Esophagus squamous epithelium (tissue), 5 donors: ENCODE measurements at places on chromosomes 7 and 10.

DNA sequence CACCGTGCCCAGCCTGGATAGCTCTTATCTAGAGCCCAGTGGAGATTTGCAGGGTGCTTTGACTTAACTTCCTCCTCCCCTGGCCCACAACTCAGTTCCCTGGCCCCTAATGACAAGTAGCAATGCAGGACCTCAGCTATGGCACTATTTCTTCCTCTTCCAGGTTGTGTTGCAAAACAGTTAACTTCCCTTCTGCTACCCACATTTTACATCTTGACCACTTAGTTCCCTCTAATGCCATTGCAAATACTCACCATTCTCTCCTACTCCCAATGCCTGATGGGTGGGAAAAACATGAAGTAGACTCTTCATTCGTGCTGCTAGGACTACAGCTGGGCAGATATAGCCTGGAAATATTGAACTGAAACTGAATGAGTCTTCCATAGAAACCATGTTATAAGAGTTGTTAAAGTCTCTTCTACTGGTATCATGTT lies 39.1 kb upstream of the FGL2 start:
- no peak for DNase-seq

- no peak for DNase-seq
Observed at GRCh38 chr10:21689881-21690280, 155.8 kb downstream of the MLLT10 start.

- no peak for DNase-seq
Observed at GRCh38 chr10:104349623-104350126, 4.0 kb upstream of the CFAP58 start.

DNA sequence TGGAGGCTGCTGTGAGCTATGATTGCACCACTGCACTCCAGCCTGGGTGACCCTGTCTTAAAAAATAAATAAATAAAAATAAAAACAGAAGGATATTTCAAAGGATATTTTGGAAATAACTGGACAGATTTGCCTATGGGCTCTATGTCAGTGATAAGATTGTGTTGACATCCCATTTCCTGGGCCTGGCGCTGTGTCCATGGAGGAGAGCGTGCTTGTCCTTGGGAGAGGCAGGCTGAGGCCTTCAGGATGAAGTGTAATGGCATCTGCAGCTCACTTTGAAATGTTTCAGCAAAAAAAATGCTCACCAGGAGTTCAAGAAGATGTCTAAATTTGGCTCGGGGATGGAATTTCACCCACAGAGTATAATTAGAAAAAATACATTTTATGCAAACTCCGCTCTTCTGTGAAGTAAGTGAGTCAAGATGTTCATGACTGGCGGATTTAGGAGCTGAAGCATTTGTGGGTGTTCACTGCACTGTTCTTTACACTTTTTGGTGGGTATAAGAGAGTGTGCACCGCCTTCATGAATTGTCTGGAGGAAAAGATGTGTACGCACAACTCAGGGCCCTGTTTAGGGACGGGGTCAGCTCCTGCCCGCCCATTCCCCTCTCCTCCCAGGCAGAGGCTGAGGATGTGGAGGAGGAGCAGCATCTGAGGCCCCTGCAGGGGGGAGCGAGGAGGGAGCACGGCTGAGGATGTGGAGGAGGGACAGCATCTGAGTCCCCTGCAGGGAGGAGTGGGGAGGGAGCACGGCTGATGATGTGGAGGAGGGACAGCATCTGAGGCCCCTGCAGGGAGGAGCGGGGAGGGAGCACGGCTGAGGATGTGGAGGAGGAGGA lies 18.5 kb upstream of the FOXL3 start:
- DNase-seq = no peak

DNA sequence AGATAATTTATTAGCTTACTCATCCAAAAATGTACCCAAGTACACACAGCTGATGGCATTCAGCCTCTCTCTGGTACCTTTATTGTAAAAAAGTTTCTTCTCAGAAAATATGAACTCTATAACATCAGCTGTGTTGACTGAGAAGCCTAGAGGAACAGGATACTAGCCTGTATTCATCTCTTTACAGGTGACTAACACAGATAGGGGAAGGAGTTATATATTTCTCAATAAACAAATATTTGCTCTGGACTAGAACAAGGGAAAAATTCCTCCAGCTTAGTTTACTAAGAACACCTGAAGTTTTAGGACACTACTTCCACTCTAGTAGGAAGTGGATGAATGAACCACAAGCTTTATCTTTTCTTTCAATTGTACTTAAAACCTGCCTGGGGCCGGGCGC lies 67.8 kb downstream of the ZNF248 start:
- no peak for DNase-seq
